Activated CD4-positive, alpha-beta T cell treated with anti-CD3 and anti-CD28 coated beads, Interleukin-2, amount 10 ng/mL, durations not matched to agents 7 days and 5 days (primary cell): ENCODE measurements at places on chromosomes 4 and X. TPM values are rescaled to one million over a fixed set of nuclear protein-coding genes. Genes with fewer than 3 reads are reported as not detected.

DSPP gene
- not detected for total RNA-seq

TMEM35A gene
- total RNA-seq: not detected

PRAF2 gene
- total RNA-seq: 27.1 TPM

BEX1 gene
- not detected for total RNA-seq

SOX3 gene
- total RNA-seq: not detected

SPATA18 gene
- 0.35 TPM for total RNA-seq

SLC9B2 gene
- total RNA-seq: 17.9 TPM

TRIM75 gene
- not detected for total RNA-seq

REELD1 gene
- total RNA-seq: 0.08 TPM

SSX3 gene
- total RNA-seq: not detected

MAGEA9B gene
- not detected for total RNA-seq

ADH6 gene
- not detected for total RNA-seq

- DNase-seq: no peak
Observed at GRCh38 chr4:120085705-120086104, 19.1 kb upstream of the MAD2L1 start.

- no peak for DNase-seq
Observed at GRCh38 chr4:103499094-103499493, 220.7 kb downstream of the TACR3 start.

GRCh38 chr4:104500442-104500841 lies 5.7 kb upstream of the CXXC4 start:
- no peak for DNase-seq

DNA sequence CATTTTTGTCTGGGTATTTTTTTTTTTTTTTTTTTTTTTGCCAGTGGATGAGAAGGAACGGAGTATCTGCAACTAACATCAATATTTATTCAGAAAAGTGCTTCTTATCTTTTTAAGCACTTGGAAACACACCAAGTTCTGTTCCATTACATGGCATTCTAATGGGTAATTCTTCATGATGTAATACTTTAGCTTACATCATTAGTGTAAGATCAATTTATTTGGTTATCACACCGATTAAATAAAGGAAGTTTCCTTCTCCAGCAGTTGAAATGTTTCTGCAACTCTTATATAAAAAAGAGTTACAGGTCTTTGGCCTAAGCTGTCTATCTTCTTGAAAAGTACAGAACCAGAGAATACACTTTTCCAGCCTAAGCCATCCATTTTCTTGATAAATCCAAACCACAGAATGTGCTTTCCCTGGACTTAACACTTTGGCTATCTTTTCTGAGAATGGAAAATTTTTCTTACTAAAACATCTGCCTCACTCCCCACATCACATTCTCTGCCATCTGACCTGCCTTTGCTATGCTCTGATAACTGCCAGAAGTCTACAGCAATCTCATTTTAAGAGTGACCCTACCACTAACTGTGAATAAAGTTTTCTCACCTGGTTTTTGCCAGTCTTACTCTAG lies 191.9 kb upstream of the MAB21L2 start:
- no peak for DNase-seq

GRCh38 chr4:117949621-117950020 lies 84.7 kb upstream of the NDST3 start:
- DNase-seq: no peak

- DNase-seq: no peak
Observed at GRCh38 chr4:3310301-3311094, 17.7 kb downstream of the RGS12 start.

- DNase-seq: no peak
Observed at GRCh38 chr4:27604692-27605091, 744.1 kb downstream of the STIM2 start.

- DNase-seq: no peak
Observed at GRCh38 chrX:126376465-126376864, 176.1 kb downstream of the DCAF12L1 start.

GRCh38 chr4:174173360-174173759 lies 110.1 kb downstream of the FBXO8 start:
- DNase-seq: no peak

- DNase-seq: no peak
Observed at GRCh38 chrX:118965395-118965794, 9.0 kb upstream of the LONRF3 start.

- no peak for DNase-seq
Observed at GRCh38 chrX:18491587-18492340, 66.4 kb downstream of the CDKL5 start.

GRCh38 chr4:88575186-88575585 lies 17.1 kb upstream of the HERC3 start:
- DNase-seq: no peak

DNA sequence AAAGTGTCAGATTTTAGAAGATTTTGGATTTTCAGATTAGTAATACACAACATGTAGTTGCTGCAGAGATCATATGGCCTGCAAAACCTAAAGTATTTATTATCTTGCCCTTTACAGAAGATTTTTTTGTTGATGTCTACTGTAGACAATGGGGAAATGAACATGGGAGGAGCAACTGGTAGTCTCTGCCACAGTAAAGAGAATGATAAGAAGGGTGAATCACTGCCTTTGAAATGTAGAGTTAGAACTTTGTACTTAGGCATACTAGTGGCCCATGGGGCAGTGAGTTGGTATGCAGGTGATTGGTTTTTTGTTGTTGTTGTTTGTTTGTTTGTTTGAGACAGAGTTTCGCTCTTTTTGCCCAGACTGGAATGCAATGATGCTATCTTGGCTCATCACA lies 50.1 kb downstream of the GAB1 start:
- DNase-seq: no peak

DNA sequence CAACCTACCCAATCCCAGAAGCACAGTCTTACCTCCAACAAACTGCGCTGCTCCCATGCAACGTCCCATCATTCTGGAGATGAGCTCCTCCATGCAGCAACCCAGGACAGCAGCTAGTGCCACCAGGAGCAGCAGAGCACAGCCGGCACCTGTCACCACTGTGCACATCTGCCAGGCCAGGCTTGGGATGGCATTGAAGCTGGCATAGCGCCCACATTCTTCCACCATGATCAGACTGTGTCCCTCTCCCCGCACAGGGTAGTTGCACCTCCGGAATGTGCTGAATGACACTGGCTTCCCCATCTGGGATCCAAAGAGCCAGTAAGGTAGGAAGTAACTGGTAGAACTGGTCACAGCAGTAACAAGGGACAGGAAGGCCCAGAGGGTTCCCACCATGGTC lies 8.8 kb downstream of the LHFPL1 start:
- DNase-seq: no peak

DNA sequence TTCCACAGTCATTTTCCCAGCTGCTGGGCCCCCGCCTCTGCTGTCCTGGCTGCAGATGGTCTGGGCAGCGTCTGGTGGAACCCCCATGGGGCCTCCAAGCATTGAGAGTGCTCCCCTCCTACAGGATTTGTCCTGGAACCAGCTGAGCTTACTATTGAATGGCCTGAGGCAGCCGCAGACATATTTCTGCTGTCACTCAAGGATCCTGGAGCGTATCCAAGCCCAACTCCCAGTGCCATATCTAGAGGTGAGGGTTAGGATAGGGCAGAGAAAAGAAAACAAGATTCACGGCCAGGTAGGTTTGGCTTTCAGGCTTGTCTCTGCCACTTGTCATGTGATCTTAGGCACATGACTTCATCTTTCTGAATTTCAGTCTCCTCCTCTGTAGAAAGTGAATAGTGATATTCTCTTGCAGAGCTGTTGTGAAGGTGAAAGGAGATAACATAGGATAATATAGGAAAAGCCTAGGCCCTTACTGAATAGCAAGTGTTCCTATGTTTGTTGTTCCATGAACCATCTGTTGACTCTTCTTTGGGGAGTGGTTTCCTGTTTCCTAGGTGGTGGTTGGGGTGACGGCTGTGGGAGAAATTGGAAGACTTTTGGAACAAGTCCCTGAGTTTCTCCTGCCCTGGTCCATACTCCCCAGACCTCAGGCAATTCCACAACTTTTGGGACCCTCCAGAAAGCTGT lies 52.3 kb downstream of the SEPSECS start:
- no peak for DNase-seq

DNA sequence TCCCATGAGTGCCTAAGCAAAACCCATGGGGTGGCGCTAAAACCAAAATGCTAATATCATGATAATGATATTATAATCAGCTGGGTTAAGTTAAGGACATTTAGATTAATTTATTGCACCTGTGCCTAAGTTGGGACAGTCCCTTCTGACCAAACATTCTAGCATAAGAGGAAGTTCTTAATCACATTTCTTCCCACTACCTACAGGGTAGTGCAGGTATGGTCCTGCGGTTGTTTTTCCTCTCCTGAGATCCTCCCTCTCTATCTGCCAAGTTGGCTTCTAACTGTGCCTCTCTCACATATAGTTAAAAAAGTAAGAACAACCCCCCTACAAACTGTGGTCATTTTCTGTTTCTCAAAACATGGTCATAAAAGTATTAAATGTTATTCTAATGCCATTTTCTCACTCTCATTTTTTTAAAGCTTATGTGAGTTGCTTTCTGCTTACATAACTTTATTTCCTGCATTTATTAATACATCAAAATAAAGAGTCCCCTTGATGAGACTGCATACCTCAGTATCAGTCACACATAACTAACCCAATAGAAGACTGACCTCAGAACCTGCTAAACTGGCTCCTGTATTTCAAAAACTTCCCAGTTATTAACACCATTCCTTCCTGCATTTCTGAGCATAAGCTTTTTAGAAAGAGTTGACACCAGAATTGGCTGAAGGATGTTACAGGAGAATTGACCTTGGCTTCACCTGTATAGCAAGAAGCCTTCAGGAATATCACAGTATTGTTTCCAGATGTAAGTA lies 1332.5 kb downstream of the FSTL5 start:
- no peak for DNase-seq

DNA sequence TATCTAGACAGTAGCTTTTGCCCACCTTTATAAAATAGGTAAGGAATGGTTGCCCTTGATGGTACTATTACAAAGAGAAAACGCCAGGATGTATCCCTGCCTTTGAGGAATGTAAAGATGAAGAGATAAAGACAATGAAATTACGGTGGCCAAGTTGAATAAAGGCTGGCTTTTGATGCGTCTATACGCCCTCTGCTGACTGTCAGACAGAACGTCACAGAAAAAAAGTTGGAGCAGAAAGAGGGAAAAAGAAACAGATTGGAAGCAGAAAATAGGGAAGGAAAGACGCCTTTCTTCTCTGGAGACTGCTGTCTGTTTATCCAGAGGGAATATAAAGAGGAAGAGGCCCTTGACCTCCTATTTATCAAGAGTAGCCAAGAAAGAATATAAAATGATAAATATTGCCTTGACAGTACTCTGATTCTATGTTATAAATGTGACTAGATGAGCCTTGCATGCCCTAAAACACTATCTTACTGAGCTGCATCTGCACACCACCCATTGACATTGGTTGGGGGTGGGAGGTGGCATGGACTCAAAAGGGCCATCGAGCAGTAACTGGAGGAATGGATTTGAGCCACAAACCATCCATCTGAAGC lies 30.6 kb downstream of the PCDH19 start:
- no peak for DNase-seq

- DNase-seq: no peak
Observed at GRCh38 chr4:53067125-53067802, 205.1 kb downstream of the RASL11B start.

DNA sequence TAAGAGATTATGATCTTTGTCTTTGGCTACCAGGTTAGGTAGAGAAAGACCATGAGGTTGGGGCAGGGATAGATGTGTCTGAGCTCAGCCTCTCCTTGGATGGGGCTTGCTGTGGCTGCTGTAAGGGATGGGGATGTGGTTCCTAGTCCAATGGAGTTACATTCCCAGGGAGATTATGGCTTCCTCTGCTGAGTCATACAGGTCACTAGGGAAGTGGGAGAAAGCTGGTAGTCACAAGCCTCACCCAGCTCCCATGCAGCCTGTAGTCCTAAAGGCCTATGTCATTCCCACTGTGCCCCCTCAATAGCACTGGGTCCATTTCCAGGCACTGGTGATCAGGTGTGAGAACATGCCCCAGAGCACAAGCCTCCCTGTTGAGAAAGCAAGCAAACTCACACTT lies 70.6 kb upstream of the CENPE start:
- no peak for DNase-seq

DNA sequence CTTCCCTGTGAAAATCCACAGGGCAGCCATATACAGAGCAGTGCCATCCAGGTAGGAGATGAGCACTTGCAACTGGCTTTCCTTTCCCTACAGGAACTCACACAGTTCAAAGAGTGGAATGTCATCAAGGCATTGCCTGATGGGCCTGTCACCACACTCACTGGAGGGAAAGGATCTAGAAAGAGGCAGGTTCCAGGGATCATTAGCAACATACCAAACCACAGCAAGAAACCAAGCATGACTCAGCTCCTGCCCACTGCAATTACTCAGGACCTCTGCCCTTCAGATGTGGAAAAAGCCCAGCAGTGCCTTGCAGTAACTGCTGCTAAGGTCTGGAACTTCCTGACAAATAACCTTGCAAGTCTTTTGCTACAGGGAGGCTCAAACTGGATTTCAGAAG lies 101.2 kb downstream of the ZNF674 start:
- no peak for DNase-seq

- DNase-seq: no peak
Observed at GRCh38 chrX:9324676-9325075, 140.2 kb upstream of the TBL1X start.

DNA sequence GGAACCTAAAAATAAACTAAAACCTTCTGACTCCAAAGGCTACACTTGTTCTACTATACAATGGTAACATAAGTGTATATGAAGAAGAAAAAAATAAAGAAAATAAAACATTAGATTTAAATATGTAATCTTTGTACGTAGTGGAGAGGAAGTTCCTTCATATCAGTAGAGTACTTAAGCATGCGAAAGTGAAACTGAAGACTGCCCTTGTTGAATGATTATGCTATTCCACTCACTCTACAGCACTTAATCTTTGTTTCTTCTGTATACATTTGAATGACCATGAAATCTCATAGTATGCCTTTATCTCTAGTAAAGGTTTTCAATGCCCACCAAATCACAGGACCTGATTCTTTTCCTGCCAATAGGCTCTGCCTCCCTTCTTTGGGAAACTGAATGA lies 78.9 kb downstream of the NDST3 start:
- no peak for DNase-seq

DNA sequence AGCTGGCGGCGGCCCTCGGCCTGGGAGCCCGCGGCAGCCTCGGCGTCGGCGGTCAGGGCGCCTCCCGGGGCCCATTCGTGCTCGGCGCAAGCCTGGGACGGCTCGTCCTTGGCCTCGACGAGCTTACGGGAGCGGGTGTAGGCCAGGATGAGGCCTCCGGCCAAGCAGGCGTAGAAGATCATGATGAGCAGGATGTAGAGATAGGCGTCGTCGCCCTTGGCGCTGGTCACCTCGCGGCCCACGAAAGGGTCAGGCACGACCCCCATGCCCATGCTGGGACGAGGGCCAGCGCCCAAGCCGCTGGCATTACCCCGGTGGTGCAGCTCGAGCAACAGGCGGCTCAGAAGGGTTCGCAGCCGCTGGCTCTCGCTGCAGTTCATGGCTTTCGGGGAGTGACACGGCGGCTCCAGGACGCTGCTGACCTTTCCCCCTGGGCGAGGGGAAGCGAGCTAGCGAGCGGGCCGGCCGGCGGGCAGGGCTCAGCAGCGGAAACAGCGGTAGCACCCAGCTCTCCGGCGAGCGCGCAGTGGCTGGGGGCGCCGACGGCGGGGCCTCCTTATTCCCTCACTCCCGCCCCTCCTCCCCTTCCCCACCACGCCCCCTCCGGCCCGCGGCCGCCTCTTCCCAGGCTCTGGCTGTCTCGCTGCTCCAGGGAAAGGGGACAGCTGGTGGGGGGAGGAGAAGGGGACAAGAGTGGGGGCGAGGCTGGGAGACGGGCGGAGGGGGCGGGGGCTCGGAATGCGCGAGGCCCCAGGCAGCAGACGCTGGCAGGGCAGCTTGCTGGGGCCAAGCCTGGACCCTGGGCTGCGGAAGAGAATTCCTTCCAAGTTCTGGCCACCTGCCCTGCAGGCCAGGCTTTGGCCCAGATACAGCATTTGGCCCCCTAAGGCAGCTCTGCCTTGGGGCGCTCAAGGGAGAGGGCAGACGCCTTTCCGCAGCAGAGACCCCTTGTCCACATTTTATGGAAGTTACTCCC lies at the start of gene KCNE5:
Gene KCNE5, minus strand, starts transcription at position 532 of the 976 bp plus-strand sequence. Its CDS starts 152 bp downstream, at position 380.
- DNase-seq: no peak
